COR-L47 (cell line): ENCODE measurements at places on chromosomes 3 and 15.

DNA sequence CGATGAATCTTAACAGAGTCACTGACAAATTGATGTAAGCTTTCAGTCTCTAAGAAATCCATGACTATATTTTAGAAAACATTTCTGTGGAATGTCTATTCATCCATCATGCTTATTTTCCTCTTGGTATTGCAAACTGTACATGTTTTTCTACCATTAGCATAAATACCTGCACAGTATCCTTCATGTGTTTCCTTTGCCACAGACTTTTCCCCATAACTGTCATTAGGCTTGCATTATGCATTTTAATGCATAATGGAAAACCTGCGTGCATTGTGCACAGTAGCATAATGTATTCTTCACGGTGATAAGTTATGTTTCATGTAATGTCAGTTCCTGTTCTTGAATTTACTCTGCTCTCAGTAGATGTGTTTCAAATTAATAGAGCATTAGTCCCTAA is 403.1 kb upstream of the EPHA3 start:
- DNase-seq = no peak

GRCh38 chr15:29925227-29926082 is 103.2 kb upstream of the TJP1 start:
- DNase-seq = peak; percentile 16

- DNase-seq = no peak
Observed at GRCh38 chr3:36295296-36295695, 85.0 kb upstream of the STAC start.

- no peak for DNase-seq
Observed at GRCh38 chr3:169515132-169515531, 148.4 kb downstream of the MECOM start.

DNA sequence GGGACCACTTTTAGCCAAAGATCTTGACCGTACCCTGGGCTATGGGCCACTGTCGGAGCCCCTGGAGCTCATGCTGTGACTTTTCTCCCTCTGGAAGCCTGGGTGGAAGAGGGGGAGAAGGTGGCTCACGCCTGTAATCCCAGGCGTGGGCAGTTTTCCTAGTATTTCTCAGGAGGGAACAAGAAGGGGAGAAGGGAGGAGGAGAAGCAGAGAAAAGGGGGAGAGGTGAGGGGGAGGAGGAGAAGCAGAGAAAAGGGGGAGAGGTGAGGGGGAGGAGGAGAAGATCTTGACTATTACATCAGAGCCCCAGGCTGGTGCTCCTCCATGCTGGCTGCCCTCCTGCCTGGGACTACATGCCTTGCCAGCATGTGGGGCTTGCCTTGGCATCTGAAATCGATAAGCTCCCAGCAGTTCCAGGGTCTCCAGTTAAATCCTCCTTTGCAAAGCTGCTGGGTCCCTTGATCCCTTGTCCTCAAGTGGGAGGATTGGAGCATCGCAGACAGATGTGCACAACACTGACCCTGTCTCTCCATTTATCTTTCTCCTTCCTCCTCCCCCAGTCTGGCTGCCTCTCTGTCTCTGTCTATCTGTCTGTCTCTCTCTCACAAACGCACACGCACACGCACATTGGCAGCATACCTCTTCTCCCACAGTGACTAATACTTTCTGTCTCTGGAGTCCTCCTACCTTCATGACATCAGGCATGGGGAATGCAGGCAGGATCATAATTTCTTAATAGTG is 41.6 kb downstream of the MRAS start:
- no peak for DNase-seq

DNA sequence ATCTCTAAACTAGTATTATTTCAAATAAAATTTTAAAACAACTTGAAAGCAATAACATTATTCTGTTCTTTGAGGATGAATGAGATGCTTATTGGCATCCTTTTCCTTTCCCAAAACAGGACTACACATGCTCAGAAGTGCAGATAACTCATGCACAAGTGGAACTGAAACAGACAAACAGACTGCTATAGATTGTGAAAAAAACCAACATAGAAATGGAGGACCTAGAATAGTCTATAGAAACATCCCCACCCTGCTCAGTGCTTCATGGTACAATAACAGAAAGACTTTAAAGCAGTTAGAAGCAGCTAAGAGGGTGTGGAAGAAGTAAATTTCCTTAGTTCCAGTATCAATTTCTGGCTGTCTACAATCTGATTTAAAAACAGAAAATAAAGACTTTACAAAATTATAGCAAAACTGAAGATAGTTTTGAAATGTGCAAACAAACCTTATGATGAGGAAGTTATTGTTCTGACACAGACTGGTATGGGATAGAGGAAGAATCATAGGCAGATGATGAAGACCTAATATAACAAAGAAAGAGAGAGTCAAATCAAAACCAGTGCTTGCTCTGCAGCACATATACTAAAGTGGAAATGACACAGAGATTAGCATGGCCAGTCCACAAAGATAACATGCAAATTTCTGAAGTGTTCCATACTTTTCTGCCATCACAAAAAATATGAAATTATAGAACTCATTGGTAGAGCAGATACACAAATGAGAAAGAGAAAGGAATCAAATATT is 1025.4 kb downstream of the SQOR start:
- DNase-seq = no peak

GRCh38 chr3:88113311-88114162 is 36.2 kb upstream of the C3orf38 start:
- peak; percentile 41 for DNase-seq

DNA sequence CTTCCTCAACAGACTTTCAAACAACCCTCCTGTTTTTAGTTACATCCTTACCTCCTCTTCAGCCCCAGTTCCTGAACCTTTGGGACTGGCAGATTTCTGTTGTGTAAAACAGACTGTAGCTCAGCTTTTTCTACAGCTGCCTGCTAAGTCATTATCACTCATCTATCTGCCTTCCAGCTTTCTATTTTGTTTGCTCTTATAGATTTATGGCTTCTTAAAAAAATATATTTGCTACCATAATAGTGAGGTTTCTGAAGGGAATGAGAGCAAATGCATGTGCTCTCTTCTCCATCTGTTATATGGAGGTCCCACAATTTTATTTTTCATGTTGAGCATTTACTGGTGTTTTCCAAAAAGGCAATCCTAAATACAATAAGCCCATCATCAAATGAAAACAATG is 18.2 kb upstream of the GJD2 start:
- no peak for DNase-seq

- DNase-seq = no peak
Observed at GRCh38 chr15:45645026-45645980, 10.5 kb downstream of the SQOR start.

GRCh38 chr15:31346367-31347066 is 19.9 kb downstream of the KLF13 start:
- no peak for DNase-seq

GRCh38 chr15:91549581-91549980 is 303.9 kb upstream of the SLCO3A1 start:
- DNase-seq = no peak
